ENCODE measurements at places on chromosomes 16 and 17.

DNA sequence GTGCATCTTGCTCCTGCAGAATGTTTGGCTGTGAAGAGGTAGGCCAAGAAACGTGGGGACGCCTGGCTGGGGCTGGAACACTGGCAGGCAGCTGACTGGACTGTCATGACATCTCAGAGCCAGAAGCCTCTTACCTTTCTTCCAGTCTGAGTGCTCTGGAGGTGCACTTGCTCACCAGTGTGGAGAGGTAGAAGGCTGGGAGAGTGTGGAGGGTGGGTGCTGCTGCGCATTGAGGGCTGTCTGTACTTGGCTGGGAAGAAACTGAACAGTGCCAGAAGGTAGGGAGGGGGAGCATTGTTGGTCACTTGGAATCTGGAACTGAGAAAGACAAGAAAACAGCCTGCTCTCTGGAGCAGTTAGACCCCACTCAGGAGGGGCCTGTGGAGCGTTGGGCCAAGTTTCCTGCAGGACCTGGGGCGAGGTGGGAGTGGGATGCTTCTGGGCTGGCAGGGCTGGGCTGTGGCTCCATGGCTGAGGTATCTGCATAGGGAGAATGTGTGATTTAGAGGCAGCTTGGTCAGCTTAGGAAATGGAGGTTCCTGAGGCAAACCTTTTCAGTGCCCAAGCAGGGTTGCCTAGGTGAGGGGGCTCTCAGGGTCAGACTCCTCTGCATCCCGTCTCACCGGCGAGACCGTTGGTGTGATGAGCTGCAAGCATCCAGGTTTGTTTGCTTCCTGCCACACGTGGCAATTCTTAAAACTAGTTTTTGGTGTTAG, 55.1 kb downstream of the KSR1 start:
- DNase-seq: no peak

GRCh38 chr17:10197362-10197720, 1.1 kb downstream of the GAS7 start:
- no peak for DNase-seq

GRCh38 chr16:11725457-11725856, 17.2 kb downstream of the TXNDC11 start:
- no peak for DNase-seq

DNA sequence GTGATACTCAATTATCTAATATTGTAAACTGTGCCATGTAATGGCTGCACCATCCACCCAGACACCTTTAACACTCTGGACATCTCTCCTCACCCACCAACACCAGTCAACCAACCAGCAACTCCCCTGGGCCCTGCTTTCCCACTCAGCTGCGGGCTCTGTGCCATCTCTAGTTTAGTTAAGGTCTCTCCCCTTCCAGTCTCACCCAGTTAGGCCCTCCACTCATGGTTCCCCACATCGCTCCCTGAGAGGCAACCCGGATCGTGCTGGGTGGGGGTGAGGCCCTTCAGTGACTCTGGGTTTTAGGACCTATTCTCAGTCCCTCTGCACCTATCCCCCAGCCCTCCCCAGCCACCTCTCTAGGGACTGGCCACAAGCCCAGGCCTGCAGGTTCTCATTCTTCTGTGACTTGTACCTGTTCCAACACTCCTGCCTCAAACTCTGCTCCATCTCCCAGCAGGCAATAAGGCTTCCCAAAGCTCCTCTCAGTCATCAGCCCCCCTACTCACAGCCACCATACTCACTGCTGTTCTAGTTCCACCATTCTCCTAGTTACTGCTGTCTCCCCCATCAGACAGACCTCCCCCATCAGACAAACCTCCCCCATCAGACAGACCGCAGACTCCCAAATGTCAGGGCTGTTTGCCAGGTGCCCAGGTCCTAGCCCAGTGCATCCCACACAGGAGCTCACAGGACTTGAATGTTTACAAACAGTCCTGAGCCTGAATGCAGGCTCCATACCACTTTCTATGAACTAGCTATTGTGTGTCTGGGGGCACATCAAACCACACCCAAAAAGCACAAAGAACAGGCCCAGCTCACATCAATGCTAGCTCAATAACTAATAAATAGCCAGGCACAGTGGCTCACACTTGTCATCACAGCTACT, 2.6 kb downstream of the TK2 start:
- no peak for DNase-seq

DNA sequence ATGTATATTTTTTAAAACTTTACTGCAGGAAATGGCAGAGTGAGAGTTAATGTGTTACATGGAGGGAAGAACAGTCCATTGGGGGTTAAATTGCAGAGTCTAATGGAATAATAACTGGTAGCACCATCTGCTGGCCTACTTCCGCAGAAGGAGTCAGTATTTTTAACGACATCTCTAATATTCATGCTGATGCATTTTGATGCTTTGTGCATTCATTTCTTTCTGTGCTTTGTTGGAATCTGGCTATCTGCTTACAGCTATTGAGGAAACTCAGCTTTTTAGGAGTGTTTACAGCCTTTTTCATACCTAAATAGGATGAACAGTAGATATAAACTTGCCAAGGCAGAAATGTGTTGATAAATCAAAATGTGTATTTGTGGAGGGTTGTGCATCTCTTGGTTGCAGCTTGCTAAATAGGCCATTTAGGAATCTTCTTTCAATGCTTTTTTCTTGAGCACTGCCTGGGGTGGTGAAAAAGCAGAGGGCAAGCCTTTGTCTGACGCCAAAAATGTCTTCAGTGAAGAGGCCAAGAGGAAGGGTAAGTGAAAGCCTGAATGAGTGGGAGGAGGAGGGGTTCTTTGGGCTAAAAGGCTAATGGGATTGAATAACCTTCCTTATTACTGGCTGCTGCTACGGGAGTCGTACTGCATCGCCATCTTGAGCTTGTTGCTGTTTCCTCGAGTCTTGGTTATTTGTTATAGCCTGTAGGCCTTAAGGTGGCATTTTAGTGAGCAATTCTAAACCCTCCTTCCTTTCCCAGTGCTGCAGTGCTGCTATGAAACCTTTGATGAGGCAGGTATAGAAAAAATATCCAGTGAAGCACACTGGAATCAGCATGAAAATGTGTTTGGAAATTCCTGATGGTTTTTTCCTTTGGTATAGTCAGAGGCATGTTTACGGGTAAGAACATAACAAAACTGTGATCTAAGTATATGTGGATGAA, 153.3 kb downstream of the CHD9 start:
- peak; percentile 81 for DNase-seq

DNA sequence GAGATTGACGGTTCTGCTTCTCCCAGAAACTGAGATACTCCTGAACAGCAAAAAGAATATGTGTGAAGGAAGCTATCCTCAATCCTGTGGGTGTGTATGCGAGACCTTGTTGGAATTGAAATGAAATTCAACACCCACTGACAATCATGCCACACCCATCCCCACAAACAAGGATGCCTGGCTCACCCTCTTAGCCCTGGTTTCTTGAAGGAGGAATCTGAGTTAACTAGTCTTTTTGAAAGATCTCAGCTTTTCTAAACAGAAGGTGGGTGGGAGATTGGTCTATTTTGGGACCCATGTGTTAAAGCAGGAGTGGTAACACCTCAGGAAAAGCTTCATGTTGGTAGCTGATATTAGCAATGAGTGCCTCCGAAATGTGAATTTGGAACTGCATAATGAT, 1244.5 kb downstream of the CDH11 start:
- no peak for DNase-seq

GRCh38 chr16:12303653-12304052, 327.1 kb downstream of the SNX29 start:
- no peak for DNase-seq

DNA sequence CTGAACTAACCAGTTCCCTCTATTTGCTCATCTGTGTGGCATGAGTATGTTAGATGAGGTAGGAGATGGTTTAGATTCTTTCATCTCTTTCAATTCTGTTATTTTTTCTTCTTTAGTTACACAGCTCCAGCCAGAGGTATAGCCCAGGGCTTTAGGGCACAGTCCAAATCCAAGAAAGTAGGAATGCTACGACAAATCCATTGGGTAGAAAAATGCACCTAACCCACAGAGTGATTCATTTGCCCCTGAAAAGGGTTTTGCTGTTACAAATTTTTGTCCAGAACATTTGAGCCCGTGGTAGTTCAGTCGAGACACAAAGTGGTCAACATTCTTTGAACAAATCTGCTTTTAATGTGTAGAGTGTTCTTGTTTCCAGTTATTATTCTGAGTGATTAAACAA, 250.7 kb downstream of the HS3ST3A1 start:
- no peak for DNase-seq

- no peak for DNase-seq
Measured at GRCh38 chr17:10429421-10430045, 7.8 kb upstream of the MYH8 start.

DNA sequence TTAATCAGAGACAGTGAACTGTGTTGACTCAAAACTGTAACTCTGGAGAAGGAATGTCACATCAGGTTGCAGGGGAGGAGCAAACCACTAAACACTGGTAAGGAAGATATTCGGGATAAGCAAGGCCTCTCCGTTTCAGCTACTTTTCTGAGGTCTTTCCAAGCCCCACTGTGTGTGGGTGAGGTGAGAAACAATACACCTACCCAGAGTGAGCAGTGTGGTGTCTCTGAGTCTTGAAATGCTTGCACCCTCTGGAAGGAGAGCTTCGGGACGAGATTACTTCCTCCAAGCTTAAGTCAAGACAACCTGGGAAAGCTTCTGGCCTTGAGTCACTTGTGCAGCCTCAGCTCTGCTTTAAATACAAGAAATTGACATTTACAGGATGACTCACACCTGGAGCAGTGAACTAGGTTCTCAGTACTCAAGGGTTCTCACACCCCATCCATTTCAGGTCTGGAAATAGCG, 2.5 kb upstream of the MAP3K14 start:
- DNase-seq: no peak
